ENCODE measurements at places on chromosomes 7 and 10. TPM values are rescaled to one million over a fixed set of nuclear protein-coding genes. Genes with fewer than 3 reads are reported as not detected.

GRCh38 chr7:3232228-3232627 lies 68.8 kb upstream of the SDK1 start:
- no peak for DNase-seq

GRCh38 chr7:99731638-99732374 lies 3.2 kb downstream of the CYP3A7 start:
- no peak for DNase-seq

DNA sequence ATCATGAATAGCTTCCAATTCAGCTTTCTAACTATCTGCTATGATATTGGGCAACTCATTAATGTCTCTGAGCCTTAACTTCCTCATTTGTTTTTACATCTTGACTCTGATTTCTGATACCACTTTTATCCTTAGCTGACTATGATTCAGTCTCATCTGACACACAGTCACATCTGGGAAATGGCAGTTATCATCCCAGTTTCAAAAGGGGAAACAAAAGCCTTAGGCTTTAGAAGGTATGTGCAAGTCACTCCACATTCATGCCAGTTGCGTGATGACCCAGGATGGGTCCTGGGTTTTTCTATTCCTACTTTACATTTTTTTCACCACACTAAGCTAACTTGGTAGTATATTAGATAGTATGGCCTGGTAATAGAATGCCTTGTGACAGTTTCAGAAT lies 12.7 kb downstream of the SCIN start:
- peak; percentile 24 for DNase-seq

DNA sequence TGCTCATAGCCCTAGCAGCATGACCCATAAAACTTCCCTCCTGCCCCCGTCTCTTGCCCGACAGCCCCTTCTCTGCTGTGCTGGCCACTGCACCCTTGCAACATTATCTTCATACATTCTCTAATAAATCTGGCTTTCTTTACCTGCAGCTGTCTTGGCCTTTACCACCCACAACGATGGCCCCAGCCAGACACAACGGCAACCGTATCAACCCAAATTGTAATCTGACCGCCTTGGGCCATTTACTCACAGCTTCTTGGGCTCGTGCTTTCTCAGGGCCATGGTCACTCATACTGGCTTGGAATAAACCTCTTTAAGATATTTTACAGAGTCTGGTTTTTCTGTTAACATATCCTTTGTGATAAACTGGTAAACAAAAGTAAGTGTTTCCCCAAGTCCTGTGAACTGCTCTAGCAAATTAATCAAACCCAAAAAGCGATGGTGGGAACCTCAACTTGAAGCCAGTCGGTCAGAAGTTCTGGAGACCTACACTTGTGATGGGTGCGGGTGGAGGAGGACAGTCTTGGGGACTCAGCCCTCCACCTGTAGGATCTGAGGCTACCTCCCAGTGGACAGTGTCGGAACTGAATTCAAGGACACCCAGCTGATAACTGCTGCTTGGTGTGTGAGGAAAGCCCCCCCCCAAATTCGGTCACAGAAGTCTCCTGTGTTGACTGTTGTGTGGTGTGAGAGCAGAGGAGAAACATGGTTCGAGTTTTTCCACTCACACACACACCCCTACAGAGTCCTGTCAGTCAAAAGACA lies 87.6 kb upstream of the ATP6V0A4 start:
- no peak for DNase-seq

DNA sequence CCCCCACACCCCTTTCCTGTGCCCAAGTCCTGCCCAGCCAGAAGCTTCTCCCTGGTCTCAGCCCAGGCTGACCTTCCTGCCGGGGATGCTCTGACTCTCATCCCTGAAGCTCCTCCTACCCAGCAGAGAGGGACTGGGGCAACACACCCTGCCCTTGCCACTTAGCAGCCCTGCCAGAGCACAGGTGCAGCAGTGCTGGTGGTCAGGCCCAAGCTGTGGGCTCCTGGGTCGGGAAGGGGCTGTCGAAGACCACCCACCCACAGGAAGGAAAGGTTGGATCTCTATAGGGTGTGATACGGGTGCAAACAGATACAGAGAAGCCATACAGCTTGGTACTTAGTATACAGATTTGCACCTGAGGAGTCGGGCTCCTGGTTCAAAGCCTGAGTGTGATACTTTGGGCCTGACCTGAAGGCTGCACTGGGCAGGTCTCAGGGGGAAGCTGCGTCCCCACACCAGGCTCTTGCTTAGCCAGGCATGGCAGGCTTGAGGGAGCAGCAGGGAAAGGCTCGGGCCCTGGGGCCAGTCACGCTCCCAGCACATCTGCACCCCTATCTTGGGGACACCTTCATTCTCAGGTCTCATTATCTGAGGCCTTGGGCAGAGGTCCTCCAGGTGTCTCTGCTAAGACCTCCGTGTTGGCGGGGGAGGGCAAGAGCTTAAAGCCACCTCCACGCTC lies 47.3 kb downstream of the TCERG1L start:
- DNase-seq = no peak

DNA sequence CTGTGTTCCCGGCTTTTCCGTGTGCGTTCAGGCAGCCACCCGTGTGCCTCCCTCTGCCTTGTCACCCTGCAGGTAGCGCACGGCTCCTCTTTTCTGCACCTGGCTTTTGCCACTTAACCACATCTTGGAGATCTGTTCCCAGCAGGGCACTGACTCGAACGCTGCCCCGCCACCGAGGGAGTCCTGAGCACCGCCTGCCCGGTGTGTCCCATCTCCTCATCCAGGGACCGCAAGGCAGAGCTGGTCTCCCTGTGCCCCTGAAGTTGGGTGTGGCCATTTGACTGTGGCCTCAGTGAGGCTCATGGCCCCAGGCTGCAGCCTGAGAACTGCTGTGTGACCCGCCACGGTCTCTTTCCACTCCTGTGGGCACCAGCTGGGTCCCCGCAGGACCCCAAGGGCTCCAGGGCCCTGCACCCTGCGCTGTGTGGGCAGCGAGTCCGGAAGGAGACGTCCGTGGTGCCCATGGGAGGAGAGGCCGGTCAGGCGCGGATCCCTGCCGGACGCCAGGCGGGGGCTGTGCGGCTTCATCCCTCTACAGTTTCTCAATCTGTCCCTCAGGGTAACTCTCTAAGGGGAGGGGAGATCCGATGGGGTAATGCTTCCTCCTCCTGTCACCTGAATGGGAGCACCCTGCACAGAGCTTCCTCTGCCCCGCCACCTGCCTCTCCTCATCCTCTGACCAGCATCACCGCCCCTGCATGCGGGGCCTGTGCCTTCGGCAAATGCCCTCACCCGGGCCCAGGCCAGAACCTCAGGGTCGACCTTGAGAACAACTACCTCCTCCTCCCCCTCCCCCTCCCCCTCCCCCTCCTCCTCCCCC lies 1.8 kb upstream of the INTS1 start:
- no peak for DNase-seq

DNA sequence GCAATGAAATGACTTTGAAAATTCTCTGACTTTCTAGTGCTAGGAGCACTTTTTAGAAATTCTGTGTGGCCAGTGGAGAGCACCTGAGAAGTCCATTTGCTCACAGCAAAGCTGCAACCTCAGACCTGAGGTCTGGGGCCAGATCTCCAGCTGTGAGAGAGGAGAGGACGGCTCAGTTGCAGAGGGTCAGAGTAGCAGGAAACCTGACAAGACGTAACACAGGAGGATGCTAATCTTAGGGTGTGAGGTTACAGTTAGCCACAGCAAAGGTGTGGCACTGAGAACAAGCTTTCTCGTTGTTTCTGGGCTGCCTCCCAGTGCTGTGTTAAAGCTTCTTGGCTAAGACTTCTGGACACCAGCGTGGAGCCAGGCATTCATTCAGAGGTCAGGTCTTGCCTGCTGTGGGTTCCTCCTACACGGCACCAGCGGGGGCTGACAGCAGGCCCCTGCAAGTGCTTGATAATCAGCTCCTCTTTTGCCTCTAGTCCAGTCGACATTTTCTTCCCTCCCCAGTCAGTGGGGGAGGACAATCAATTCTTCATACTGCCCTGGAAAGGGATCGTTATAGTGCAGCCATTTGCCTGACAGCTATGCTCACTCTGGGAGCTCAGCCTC lies 435.4 kb upstream of the DPP6 start:
- DNase-seq = no peak

GRCh38 chr10:60367431-60367830 lies 22.2 kb downstream of the ANK3 start:
- no peak for DNase-seq

DNA sequence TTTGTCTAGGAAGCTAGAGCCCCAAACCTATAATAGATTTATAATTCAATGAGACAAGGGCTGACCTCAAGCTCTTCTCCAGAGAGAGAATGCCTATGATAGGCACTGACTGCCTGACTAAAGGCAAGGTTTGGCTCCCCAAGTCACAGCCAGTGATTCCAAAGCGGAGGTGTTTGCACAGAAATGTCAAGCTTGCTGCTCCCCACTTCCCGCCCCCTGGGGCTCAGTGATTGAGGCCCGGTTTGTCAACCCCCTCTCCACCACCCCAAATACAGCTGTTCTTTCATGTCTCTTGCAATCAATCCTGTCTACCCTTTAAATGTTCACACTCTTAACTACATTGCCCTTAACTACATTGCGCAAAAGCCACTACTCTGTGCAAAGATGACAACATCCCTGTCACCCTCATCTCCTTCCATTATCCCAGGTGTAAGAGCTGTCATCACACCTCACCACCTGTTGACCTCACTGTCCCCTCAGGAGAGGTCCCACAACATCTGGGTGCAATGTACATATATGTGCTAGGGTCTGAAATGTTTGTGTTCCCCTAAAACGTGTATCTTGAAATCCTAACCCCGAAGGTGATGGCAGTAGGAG lies 58.0 kb downstream of the NUDCD3 start:
- no peak for DNase-seq

- no peak for DNase-seq
Measured at GRCh38 chr7:117045927-117046710, 92.8 kb downstream of the ST7 start.

DNA sequence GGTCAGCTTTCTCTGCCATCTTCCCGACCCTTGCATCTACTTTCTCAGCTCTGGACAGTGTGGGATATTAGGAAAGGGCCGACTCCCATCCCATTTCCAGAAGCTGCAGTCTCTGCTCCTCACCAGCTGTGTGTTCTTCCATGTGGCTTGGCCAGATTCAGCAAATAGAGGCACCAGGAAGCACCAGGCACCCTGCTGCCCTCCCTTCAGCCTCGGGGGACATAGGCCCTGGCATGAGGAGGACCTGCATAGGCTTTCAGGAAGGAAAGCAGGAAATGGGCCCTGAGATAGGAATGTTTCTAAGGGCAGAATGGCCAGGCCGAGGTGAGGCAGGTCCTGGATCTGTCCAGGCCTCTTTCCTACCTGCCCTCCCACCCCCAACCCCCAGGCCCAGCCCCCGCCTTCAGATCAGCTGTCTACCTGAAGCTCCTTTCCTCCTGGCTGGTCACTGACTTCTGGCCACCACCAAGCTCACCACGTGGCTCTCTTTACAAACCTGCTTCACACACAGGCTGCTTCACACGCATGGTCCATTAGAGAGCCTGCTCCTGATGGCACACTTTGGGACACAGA lies 27.5 kb upstream of the PURB start:
- DNase-seq = peak; percentile 59

- peak; percentile 43 for DNase-seq
Measured at GRCh38 chr7:123665157-123665556, 9.5 kb downstream of the LMOD2 start.

DNA sequence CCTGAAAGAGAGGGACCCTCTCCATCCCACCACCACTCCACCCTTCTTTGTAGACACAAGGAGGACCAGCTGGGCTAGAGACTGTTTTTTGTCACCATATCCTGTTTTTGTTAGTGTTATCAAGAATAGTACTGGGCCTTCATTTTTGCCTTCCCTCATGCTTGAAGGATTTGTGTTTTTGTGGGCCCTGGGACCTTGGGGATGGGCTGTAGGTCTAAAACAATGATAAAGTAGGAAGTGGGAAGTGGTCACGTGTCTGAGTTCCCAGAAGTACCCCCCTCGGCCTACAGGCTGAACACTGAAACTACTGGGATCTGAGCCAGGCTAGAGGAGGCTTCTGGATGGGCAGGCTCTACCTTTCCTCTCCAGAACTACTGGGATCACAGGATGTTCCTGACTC lies 8.9 kb downstream of the AGFG2 start:
- DNase-seq = no peak

GRCh38 chr10:13555884-13556510 lies 27.2 kb upstream of the BEND7 start:
- no peak for DNase-seq

- DNase-seq = peak; percentile 95
Measured at GRCh38 chr10:104424719-104425118, 71.1 kb downstream of the CFAP58 start.

DNA sequence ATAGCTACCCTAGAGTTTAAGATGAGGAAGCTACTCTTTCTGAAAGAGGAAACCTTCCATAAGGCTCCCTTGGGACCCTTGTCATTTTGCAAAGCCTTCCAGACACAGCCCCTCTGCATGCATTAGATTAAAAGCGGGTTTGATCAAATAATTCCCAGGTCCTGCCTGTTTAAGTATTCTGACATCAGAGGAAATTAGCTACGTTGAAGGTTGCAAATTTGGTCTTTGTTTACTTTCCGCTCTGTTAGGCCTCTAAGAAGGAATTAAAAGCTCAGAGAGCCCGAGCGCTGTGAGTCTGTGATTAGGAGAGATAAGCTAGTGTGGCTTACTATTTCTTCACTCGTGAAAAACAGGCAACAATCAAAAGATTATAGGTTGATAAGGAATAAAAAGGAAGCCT lies 1.4 kb upstream of the THSD7A start:
- DNase-seq = no peak

- peak; percentile 25 for DNase-seq
Measured at GRCh38 chr7:158355456-158356065, 232.1 kb downstream of the PTPRN2 start.

DNA sequence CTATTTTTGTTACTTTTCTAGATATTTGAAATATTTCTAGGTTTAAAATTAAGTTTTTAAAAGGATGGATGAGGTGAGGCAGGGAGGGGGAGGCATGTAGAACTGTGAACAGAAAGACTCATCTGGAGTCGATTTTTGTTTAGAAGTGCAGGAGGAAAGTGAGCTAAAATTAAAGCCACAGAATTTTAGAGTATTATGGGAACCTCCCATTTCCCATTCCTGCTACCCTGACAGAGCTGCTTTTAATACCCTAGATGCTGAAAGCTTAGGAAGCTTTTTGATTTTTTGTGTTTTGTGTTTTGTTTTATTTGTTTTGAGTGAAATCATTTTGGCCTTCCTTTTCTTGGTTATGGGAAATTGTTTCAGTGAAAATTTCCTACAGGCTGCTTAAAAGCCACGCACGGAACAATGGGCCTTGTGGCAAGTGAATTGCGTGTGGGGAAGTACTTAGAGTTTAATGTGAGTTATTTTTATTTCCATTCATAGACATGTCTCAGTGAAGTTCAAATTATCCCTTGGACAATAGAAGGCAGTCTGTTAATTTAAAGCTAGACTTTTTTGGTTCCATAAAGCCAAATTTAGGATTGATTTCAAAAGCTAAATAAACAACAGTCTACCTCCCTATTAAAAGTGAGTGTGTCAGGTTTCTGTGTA lies 102.0 kb upstream of the HDAC9 start:
- DNase-seq = no peak

- no peak for DNase-seq
Measured at GRCh38 chr7:68785036-68785435, 813.2 kb upstream of the AUTS2 start.

Gene NKX2-3
- total RNA-seq = not detected

Gene GIMAP2
- 0.13 TPM for total RNA-seq

Gene SAMD9L
- 0.64 TPM for total RNA-seq

Gene TMUB1
- total RNA-seq = 11.6 TPM

Gene TDRD1
- 2.1 TPM for total RNA-seq

Gene FGL2
- 0.53 TPM for total RNA-seq

Data from bronchial epithelial cell (primary cell).